Stimulated activated CD4-positive, alpha-beta T cell treated with anti-CD3 and anti-CD28 coated beads, Interleukin-1b, Interleukin-23, amount 100 ng/mL, for 48 hours (primary cell): ENCODE measurements at places on chromosomes 5 and 9.

- DNase-seq, result no peak
These were observed 566.8 kb upstream of the DMAC1 start for GRCh38 chr9:8366161-8366926.

GRCh38 chr5:1519631-1520210 is 4.0 kb downstream of the LPCAT1 start:
- DNase-seq, result no peak

GRCh38 chr5:6354848-6355247 is 23.5 kb downstream of the MED10 start:
- DNase-seq, result no peak

GRCh38 chr5:5387192-5387591 is 35.3 kb upstream of the ICE1 start:
- no peak for DNase-seq

- no peak for DNase-seq
These were observed 123.6 kb upstream of the ZNF608 start for GRCh38 chr5:124870070-124870469.

DNA sequence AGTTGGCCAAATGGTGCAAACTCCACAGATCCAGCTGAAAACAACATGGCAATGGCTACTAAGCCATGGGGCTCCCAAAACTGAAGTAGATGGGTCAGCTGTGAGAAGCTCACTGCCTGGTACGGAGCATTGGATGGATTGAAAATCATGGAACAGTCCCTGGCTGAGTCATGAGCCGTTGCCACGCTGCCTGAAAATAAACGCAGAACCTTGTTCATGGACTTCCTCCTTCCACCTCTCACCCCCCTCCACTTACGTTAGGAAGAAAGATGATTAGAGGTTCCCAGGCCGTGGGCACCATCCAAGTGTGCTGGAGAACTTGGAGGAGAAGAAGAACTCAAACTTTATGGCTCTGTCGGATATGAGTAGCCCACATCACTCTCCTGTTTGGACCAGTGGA is 6.8 kb upstream of the DIPK1B start:
- no peak for DNase-seq

DNA sequence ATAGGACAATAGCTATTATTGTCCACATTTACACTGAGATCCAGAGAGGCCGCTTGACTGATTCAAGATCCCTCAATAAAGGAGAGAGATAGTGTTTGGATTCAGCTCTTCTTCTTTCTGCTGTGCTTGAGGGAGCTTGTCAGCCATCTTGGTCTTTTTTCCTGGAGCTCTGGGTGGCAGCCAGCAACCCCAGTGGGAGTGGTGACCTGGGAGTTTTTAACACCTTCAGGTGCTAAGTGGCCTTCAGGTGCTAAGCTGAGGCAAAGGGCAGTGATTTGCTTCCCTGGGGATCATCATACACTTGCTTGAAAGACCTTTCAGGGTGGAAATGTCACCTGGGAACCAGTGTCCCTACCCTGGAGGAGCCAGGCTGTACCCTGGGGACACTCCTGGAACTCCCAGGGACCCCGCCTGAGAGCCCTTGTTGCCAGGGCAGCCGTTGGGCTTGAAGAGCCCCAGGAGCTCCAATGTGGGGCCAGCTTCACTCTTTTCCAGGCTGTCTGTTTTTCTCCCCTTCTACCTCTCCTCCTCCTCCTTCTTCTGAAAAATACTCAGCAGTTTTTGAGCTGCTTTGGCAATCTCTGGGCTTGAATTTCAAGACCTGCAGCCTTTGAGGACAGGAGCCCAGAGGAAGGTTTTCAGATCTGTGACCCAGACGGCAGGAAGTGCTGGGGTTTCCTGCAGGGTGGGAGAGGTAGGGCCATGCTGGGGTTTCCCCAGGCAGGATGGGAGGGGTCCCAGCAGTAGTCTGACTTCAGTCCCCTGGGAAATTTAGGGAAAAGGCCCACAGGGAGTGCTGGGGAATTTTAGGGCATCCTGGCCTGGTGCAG is 59.7 kb downstream of the FGF18 start:
- no peak for DNase-seq

GRCh38 chr5:160054831-160055230 is 45.9 kb downstream of the TTC1 start:
- DNase-seq, result no peak

DNA sequence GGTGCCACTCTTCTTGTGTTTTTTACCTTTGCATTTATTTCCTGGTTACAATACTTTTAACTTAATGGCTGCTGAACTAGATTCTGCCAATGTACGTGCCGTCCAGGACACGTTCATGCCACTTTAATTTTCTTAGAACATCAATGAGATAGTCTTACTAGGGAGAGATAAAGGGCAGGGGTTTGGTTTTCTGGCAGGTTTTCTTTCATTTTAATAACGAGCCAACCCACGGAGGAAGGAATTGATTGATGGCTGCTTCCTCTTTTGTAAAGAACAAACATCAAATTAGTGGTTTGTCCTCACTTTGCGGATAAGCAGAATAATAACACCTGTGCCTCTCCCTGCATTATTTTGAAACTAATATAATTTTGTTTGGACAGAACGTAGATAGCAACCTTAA is 135.7 kb downstream of the DOCK8 start:
- DNase-seq, result no peak

DNA sequence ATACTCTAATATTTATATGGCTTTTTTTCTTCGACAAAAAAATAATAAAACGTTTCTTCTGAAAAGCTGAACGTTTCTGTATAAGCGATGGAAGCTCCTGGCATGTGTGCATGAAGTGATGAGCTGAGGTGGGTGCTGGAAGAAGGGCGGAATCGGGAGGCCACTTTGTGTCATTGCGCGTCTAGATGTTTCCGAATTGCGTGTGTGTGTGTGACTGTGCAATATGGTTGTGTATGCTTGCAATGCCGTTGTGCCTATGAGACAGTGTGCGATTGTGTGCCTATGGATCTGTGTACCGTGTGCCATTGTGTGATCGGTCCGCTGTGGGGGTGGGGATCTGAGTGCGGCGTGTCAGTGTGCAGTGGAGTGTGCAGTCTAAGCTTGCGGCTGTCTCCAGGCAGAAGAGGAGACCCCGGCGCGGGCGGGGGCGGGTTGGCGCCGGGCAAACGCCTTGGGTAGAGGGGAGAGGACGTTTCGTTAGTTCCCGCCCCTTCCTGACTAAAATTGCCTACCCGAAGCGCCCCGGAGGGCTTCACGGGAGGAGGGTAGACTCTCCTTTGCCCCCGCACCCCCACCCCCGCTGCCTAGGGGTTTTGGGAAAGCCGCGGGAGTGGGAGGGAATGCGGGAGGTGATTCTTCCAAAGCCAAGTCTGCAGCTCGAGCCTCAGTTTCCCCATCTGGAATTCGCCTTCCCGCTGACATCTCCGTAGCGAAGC is 24.2 kb downstream of the PCDHGC5 start:
- peak; percentile 52 for DNase-seq

DNA sequence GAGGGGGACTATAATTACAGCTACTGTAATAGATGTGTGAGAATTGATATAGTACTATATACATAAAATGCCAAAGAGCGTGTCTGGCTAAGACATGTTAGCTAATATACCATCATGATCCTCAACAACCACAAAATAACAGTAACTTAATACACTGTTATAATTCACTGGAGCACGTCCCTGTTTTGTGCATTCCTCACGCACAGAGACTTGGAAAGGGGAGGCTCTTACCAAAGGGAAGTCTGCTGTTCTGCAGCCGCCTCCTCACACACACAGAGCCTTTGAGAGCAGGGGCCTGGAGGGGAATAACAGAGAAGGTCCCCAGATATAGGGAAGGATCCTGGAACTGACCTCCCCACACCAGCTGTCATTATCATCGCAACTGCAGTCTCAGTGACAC is 97.3 kb downstream of the ANKRD18A start:
- DNase-seq, result no peak

- no peak for DNase-seq
These were observed 1636.5 kb upstream of the C9orf72 start for GRCh38 chr9:29209748-29210291.

DNA sequence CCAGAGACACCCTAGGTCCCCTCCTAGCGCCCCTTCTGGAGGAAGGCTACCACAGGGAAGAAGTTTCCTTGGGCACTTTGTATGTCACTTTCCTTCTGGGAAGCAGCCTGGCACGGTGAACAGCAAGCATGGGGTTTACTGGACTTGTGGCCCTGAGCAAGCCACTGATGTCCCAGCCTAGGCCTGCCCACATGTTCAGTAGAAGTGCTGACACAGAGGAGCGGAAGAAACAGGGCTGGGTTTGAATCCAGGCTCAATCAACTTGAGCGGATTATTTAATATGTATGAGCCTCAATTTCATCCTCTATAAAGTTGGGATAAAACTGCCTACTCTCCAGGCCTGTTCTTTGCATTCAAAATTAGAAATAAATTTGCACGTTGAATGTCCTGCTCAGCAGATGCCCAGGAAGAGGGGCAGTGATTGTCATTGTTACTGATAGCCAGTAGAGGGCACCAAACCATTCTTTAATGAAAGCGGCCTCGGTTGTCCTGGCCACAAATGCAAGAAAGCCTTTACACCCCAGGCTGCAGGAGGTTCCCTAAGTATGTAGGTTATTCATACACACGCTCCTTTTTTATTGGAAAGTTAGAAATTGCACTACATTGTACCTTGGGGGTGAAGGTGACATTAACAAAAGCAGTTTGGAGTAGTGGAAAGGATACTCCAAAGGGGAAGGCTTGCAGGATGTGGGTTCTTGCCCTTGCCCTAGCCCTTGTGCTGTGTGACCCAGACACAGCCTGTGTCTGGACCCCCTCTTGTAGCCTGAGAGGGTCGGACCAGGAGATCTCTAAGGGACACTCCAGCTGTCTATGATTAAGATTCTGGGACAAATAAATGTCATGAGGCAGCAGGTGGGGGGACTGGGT is 13.4 kb upstream of the XPA start:
- peak; percentile 37 for DNase-seq

GRCh38 chr9:127968042-127968441 is 12.7 kb downstream of the EEIG1 start:
- DNase-seq, result peak; percentile 63

DNA sequence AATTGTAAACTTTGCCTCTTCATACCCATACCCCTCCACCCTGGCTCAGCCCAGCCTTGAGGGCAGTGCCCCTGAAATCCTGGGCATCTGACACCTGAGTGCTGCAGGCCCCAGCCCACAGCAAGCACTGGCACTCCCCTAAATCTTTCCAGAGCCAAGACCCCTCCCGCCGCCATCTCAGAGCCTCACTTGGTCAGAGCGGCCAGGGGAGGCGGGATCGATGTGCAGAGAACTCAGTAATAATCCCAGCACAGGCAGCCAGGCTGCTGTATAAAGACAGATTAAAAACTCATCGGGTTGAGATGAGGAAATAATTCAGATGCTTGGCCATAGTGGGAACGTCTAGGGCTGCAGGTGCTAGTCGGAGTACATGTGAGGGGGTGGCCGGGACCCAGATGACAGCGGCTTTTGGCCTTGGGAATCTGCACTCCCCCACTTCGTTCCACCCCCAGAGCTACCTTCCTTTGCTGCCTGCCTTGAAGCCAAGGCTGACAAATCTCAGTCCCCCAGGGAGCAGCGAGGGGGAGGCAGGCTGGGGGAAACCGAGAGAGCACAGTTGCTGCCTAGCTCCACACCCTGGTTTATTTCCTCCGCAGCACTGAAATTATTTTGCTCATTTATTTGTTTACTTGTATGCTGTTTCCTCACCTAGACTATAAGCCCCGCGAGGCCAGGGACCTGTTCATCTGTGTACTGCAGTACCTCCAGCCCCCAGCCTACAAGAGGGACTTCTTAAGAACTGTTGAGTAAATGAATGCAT is 19.5 kb upstream of the ARAP3 start:
- no peak for DNase-seq

GRCh38 chr5:17241635-17242034 is 24.2 kb downstream of the BASP1 start:
- DNase-seq, result no peak

- no peak for DNase-seq
These were observed 17.0 kb upstream of the MYO10 start for GRCh38 chr5:16952968-16953671.

DNA sequence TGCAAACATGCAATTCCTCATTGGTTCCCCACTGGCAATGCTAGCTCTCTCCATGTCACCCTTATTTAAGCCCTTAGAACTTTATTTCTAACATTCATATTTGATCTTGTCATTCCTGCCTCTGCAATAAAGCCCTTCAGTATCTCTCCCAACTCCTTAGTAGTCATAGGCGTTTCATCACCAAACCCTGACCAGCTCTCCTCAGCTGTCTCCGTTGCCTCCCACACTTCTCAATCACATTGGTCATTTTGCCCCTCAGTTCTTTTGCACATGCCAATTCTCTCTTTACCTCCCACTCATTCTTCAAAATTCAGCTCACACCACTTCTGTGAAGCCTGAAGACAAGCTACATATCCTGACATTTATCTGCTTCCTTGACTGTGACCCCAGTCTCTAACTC is 2.8 kb upstream of the RUSC2 start:
- no peak for DNase-seq

GRCh38 chr9:5113523-5113922 is 71.9 kb downstream of the INSL6 start:
- no peak for DNase-seq

DNA sequence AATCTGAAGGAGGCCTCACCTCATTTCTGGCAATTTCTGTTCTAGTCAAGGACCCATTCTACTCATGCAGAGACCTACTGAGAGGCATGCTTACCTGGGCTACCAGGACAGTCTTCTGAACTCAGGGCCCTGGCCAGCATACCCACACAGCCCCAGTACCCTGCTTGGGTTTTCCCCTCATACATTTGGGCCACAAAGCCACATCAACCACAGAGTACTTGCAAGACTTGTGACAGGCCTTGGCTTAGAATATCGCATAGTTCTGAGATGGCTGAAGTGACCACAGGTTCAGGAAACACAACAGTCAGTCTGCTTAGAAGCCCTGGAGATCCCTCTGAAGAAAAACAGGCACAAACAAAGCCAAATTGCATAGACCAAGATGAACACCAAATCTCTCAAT is 758.8 kb upstream of the CDH9 start:
- no peak for DNase-seq

GRCh38 chr5:19767987-19768386 is 220.0 kb downstream of the CDH18 start:
- no peak for DNase-seq

DNA sequence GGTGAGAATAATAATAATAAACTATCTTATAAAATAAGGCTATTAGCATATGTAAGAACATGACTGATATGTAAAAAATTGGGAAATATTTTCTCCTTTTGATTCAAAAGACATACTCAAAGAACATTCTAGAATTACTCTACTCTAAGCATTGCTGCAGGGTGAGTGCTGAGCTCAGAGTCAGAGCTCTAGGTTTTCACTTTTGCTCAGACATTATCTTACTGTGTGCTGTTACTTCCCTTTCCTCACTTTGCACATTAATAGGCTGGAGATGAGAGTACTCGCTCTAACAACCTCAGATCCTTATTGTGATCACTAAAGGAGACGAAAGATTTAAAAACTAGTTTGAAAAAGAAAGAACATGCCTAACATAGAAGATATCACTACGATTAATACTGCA is 99.4 kb upstream of the C9orf72 start:
- DNase-seq, result no peak

- DNase-seq, result no peak
These were observed 37.9 kb downstream of the PCDH1 start for GRCh38 chr5:141840280-141840812.

- DNase-seq, result no peak
These were observed 86.9 kb upstream of the TTC23L start for GRCh38 chr5:34751807-34752736.
